Ureter (tissue), 1 donor: ENCODE measurements at places on chromosomes 11 and 22. TPM values are rescaled to one million over a fixed set of nuclear protein-coding genes. Genes with fewer than 3 reads are reported as not detected.

DNA sequence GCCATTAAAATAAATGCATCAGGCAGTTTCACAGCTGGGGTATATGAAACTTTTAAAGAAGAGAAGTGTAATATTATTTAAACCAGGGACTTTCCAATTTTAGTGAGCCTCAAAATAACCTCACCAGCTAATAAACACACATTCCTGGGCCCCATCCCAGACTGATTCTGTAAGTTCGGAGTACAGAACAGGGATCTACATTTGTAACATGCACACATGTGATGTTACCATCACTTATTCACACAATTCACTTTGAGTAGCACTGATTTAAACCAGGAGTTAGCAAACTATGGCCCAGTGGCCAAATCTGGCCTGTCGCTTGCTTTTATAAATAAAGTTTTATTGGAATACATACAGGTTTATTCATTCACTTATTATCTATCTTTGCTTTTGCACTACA lies 62.0 kb downstream of the STK33 start:
- DNase-seq: no peak

DNA sequence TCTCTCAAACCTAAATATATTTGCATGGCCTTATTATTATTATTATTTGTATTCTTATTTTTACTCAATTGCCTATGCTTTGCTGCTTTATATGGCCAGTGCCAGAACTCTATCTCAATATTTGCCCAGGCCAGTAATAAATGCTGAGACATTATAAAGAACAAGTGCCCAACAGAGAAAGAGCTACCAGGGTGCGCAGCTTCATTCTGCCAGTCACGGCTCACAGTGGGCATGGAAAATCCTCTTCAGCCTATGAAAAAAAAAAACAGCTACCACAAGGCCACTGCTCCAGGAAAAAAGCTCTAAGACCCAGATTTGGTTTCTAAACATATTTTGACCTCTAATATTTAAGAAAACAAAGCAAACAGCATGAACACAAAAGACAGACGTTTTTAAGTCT lies 1223.6 kb downstream of the LRRC4C start:
- no peak for DNase-seq

DNA sequence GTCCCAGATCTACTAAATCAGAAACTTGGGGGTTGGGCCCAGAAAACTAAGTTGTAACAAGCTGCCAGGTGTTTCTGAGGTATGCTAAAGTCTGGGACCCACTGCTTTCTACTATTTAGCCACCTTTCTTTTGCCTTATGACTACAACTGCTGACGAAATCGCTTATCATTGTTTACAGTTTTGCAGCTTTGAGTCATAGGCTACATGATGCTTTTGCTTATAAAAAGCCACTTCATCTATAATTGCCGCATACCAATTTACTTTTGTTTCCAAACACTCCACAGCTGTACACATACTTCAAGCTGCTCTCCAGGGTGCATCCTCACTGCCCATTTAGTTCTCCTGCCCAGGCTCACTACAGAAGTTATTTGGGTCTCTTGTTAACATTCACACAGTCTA lies 144.7 kb downstream of the ENTHD1 start:
- DNase-seq: no peak

- DNase-seq: no peak
These were observed 1.1 kb upstream of the CBL start for GRCh38 chr11:119205080-119205479.

GRCh38 chr11:133936136-133936535 lies 20.6 kb downstream of the IGSF9B start:
- DNase-seq: no peak

Gene PSMA1
- total RNA-seq: 138 TPM

Gene CEP164
- 49.3 TPM for total RNA-seq

DNA sequence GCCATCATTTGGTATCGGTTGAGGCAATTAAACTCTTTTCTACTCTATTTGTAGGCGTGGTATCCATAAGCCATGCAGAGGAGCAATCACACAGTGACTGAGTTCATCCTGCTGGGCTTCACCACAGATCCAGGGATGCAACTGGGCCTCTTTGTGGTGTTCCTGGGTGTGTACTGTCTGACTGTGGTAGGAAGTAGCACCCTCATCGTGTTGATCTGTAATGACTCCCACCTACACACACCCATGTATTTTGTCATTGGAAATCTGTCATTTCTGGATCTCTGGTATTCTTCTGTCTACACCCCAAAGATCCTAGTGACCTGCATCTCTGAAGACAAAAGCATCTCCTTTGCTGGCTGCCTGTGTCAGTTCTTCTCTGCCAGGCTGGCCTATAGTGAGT lies 8.4 kb downstream of the OR9G4 start:
- no peak for DNase-seq

Gene STX3
- 31.8 TPM for total RNA-seq

DNA sequence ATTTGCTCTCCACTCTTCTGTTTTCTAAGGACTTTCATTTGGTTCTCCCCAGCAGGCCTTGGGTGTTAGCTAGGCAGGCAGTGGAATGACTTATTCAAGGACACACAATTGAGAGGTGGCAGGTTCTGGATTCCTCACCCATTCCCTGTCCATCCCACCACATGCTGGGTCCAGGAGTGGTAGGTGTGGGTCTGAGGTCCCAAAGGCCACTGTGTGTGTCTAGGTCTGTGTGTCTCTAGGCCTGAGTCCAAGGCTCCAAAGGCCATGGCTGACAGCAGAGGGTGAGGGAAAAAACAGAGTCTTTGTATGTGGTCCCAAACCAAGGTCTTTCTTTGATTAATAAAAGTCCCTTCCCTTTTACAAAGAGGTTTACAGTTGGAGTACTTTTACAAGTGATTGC lies 40.8 kb downstream of the SLC5A1 start:
- DNase-seq: no peak

Gene OR2AG1
- total RNA-seq: not detected

DNA sequence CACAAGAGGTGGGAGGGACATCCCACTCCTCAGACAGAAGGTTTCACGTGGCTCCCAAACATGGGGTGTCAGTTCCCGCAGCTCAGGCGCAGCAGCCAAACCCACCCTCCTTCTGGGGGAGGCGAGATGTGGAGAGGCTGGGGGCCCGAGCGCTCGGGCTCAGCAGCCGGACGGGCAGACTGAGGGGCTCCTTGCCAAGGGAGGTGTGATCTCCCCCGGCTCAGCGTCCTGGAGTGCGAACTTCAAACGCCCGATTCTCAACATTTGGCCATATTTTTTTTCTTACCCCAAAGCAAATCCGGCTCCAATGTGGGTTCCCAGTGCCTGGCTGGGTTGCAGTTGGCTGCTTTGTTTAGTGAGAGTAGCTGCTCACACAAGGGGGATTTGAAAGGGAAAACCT lies 477.9 kb downstream of the MN1 start:
- DNase-seq: no peak

DNA sequence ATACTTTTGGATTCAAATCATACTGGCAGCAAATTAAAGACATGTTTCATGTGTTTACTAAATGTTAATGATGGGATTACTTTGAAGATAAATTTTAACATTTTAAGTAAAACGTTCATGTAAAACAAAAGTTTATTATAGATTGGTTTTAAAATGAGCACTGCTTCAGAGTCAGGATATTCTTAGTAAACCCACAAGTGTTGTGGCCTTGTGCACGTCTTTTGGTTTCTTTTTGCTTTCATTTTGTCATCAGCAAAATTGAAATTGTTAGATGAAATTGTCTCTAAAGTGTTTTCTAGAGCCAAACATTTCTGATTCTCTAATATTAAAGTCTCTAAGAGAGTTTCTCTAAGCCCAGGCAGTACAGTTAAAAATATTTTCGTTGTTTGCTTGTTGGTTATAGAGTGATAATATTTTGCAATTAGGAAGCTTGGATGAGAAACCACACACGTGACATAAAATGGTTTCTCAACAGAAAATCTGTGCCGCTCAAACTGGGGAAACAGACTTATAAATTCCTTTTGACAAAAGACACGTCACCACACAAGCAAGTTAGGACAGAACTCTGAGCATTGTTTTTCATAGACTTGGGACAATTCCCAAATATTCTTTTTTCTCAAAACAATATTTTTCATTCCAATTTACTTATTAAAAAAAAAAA lies 164.4 kb downstream of the TEAD1 start:
- DNase-seq: no peak

GRCh38 chr22:25637032-25637431 lies 72.6 kb downstream of the GRK3 start:
- DNase-seq: no peak

Gene CD248
- 49.2 TPM for total RNA-seq

DNA sequence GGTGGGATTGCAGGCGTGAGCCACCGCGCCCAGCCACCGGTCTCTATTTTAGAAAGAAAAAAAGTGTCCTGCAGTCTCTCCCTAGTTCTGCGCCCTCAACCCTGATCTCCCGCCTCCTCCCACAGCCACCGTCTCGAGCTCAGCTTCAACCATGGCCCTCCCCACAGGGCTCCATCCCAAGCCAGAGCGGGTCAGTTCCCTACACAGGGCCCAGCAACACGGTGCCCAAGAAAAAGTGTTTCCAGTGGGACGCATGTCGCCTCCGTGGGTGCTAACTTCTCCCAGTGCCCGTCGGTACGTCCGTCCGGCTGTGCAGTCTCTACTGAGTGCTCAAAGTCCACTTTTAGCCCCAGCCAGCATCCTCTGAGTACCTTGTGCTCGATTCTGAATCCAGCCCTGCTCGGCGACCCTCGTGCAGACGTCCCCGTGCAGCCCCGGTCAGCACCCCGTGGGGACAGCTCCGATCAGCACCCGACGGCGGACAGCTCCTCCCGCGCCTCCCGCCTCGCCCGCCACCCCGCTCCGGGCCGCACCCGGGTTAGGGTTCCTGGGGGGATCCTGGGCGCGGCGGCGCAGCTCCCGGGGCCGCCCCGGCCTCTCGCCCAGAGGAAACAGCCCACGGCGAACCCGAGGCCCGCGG lies 657 bp upstream of the MAPK8IP2 start:
- no peak for DNase-seq

- DNase-seq: no peak
These were observed 24.8 kb downstream of the LARGE1 start for GRCh38 chr22:33895444-33895843.

Gene GRAP2
- 7.9 TPM for total RNA-seq

DNA sequence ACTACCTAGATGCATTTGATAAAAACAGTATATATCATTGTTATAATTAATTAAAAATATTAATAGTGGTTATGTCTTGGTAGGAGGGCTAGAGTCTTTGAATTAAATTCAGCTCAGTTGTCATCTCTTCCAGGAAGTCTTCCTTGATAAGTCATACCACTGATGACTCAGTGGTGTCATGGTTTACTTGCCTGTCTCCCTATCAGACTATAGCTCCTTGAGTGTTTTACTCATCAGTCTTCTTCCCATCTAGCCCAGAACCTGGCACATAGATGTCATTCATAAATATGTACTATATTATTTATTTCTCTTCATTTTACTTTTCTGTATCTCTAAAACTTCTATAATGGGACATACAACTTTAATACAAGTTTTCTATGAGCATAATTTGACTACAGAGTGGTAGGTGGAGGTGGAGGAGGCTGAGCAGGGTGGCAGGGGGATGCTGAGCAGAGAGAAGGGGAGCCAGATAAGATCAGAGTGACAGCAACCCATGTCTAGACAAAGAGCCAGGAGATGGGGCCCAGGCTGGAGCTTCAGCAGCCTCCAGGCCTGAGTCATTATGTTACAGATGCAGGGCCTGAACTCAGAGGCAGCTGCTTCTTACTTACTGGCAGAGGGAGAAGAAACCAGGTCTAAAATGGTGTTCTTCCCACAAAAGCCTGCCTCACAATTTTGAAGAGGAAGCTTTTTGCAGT lies 82.3 kb upstream of the PHOX2A start:
- DNase-seq: no peak

- DNase-seq: no peak
These were observed 454.7 kb upstream of the DDI1 start for GRCh38 chr11:103581760-103582159.

DNA sequence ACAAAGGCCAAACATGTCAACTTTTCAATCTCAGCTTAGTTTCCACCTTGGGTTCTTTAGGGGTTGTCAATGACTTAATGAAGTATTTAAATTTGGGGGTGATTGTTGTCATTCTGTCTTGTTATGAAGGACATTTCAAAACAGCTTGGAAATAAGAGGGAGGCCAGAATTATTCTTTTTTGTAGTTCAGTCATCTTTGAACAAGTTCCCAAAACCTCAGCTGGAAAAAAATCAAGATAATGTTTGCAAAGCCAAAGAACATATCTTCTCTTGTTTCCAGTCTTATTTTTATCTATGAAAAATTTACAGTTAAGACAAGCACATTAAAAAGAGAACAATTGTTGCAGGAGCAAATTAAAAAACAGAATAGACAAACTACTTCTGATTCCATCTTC lies 612.8 kb downstream of the INSC start:
- DNase-seq: no peak

DNA sequence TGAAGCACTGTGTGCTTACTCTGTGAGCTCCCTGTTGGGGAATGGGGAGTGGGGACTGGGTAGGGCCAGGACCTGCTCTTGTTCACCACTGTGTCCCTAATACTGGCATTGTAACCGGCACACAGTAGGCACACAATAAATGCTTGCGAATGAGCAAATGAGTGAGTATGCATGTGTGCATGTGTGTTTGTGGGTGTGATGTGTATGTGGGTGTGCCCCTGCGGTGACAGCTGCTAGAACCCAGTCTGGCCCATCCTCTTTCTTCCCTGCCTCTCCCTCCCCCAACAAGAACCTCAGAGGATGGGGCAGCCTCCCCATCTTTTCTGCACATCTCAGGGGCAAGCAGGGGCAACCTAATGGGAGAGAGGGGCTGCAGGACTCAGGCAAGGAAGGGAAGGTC lies 90.5 kb downstream of the MN1 start:
- no peak for DNase-seq

DNA sequence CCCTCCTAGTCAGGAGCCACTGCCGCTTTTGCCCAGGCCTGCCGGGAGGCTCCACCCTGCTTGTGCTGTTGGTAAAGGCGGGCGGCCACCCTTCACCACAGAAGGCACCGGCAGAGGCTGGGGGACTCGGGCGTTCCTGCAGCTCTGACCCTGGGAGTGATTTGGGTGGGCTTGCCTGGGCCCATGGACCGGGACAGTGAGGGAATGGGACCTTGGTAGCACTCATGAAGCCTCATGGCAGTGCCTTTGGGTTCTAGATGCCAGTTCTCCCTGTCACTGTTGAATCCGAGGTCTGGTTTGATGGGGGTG lies 4.4 kb downstream of the TPCN2 start:
- DNase-seq: no peak

- no peak for DNase-seq
These were observed 3.5 kb upstream of the CELSR1 start for GRCh38 chr22:46540874-46541273.

DNA sequence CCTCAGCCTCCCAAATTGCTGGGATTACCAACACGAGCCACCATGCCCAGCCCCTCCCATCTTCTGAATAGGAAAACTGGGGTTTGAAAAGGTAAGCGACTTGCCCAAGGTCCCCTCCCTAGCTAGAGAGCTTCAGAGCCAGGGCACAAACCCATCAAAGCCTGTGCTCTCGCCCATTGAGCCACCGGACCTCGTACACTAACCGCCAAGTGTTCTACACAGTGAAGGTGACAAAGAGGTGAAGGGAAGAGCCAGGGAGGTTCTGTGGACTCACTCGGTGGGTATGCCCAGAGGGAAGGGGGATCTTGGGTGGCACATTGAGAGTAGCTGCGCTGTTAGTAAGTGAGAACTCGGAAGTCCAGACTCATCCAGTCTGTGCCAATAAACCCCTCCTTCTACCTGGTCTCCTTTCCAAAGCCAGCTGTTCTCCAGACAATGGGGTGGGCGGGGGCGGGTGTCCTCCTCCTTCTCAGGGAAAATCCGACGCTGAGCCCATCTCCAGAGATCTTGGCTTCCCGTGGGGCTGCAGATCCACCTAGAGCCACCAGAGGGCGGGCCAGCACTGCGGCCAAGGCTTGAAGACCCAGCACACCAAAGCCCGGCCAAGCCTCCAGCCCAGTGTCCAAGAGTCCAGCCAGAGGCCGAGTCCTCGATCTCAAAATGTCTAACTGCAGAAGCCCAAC lies 3.2 kb upstream of the RTN4RL2 start:
- peak; percentile 91 for DNase-seq

- no peak for DNase-seq
These were observed 6.5 kb upstream of the RASD2 start for GRCh38 chr22:35534091-35534490.
